Smooth muscle cell of trachea (primary cell): ENCODE measurements at places on chromosomes 7 and 10. TPM values are rescaled to one million over a fixed set of nuclear protein-coding genes. Genes with fewer than 3 reads are reported as not detected.

The HGF gene
- 80.7 and 218 TPM in 2 replicates for total RNA-seq

The CPA5 gene
- 0.17 TPM in 1 of 2 replicates, not detected in the other for total RNA-seq

The TRIM73 gene
- 0.44 and 3.1 TPM in 2 replicates for total RNA-seq

The PTN gene
- total RNA-seq = 35.4 and 36.9 TPM in 2 replicates

The CALHM3 gene
- total RNA-seq = 0.15 TPM in 1 of 2 replicates, not detected in the other

The RAB19 gene
- total RNA-seq = not detected in 2 replicates

The AGBL3 gene
- total RNA-seq = 0.83 and 1.7 TPM in 2 replicates

The FOXI2 gene
- not detected in 2 replicates for total RNA-seq

The TMEM196 gene
- total RNA-seq = not detected in 2 replicates

The UNCX gene
- total RNA-seq = not detected in 2 replicates

The ABCC2 gene
- 0.29 and 0.33 TPM in 2 replicates for total RNA-seq

The CAMK2B gene
- total RNA-seq = 0.15 and 0.33 TPM in 2 replicates

The OR6V1 gene
- total RNA-seq = not detected in 2 replicates

The PTEN gene
- 185 and 190 TPM in 2 replicates for total RNA-seq

The DKK1 gene
- 26.8 and 71.0 TPM in 2 replicates for total RNA-seq
